ENCODE measurements at places on chromosomes 11 and 22.
A peak's percentile ranks its signal among the peaks of the same experiment; 100 is the strongest.

GRCh38 chr22:24601217-24602104, 1.5 kb upstream of the GGT1 start:
- no peak for DNase-seq

GRCh38 chr11:130161441-130162145, 2.0 kb downstream of the ST14 start:
- DNase-seq, result no peak

DNA sequence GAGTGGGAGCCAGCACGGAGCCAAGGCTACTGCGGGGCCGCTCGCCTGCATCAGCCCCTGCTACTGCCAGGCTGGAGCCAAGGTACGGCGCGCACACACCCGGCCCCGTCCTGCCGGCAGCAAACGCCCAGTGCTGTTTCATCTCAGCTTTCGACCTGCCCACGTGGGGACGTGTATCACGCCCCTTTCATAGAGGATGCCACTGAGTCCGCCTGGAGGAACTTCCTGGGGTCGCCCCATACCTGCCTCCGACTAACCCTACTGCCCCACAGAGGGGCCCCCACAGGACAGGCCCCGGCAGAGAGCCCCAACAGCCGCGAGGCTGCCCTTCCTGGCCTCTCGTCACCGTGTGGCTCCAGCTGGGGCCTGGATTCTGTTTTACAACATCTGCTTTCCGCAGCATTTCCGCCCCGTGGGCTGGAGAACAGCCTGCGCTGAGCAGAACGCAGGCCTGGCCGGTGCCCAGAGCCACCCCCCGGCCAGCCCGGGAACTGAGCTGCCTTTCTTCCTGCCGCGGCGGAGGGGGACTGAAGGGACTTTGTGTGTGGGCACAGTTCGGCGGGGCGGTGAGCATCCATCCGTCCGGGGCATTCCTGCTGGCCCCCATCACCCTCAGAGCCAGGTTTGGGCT, 22.9 kb upstream of the ARHGAP8 start:
- peak; percentile 91 for DNase-seq

DNA sequence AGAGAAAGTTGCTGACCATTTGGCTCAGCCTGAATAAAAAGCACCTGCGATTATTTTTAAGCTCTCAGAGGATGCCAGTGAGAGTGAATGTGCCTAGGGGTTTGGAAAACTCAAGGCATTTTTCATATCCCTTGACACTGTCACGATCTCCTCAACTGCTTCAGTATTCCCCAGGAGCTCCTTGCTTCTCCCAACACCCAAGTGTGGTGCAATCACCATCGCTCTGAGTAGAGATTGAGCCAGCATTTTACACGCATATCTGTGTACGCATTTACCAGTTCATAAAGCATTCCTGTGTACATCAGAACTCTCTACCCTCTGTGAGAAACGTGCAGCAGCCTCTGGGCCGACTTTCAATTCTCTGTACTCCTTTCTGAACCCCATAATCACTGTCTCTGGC, 1.3 kb downstream of the SRRD start:
- no peak for DNase-seq

DNA sequence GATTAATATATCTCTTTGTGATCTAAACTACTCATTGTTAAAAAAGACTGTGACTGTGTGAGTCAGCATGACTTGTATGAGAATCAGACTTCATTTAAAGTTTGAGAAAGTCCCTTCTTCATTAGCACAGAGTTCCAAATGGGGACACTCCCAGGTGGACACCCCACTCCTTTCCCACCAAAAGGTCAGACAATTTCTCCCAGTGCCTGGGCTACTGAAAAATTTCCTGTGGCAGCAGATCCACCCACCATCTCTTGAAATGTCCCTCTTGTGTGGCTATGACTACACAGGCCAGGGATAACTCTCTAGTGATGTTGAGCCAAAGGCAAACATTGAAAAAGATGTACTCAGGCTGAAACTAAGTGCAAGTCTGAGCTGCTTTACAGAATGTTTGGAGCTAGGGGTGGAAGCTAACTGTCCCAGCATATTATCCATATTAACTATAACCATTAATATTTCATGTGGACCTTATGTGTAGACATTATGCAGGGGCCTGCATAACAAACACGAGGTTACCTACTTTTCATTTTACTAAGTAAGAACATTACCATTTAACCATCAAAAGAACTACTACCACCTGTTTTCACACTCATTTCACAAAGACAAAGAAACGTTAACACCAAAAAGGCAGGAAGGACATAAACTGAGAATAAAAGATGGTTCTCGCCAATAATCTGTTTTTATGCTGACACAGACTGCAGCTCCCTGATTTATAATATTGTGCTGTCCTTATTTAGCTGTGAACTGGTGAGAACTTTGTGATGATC, 44.8 kb downstream of the MMP20 start:
- DNase-seq, result no peak

GRCh38 chr22:42608823-42609361, 5.8 kb downstream of the POLDIP3 start:
- DNase-seq, result no peak

- DNase-seq, result no peak
Observed at GRCh38 chr11:36394056-36394455, 98.0 kb downstream of the PRR5L start.

DNA sequence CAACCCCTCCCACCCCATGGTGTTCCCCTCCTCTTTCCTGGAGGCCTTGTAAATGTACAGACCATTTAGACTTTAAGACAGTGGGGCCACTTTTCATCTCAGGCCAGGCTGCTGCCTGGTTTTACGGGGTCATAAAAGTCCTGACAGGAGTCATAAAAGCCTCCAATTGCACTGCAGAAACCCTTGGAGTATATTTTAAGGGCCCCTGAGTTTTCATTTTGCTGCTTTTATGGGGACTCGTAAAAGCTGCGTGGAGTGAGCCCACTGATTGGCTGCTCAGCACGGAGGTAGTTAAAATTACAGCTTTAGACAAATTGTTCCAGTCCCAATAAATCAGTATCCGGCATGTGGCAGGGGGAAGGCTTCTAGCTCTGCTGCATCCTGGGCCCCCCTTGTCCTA, 627.6 kb downstream of the NTM start:
- no peak for DNase-seq

GRCh38 chr22:38240734-38241252, 32.0 kb downstream of the TMEM184B start:
- DNase-seq, result peak; percentile 67

- DNase-seq, result no peak
Observed at GRCh38 chr11:86205421-86206336, 38.9 kb upstream of the EED start.

DNA sequence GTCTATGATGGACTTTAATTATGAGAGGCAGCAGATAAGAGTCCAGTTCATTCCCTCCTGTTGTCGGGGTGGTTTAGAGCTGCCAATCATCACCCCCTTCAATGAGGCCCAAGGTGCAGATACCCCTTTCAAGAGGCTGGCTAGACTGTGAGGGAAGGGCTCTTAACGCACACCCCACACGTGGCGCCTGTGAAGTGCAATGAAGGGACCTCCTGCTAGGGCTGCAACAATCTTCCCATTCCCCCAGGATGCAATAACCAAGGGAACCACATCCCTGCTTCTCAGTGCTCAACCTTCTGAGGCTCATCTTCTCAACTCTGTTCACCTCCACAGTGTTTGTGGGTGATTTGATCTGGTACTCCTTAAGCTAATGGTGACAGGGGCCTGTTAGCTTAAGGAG, 19.0 kb downstream of the TENM4 start:
- DNase-seq, result no peak

- DNase-seq, result no peak
Observed at GRCh38 chr22:17562906-17563870, at the start of gene SLC25A18. Gene SLC25A18, plus strand, starts transcription at chr22:17563498. Its CDS starts 16,447 bp downstream, at chr22:17579945.

DNA sequence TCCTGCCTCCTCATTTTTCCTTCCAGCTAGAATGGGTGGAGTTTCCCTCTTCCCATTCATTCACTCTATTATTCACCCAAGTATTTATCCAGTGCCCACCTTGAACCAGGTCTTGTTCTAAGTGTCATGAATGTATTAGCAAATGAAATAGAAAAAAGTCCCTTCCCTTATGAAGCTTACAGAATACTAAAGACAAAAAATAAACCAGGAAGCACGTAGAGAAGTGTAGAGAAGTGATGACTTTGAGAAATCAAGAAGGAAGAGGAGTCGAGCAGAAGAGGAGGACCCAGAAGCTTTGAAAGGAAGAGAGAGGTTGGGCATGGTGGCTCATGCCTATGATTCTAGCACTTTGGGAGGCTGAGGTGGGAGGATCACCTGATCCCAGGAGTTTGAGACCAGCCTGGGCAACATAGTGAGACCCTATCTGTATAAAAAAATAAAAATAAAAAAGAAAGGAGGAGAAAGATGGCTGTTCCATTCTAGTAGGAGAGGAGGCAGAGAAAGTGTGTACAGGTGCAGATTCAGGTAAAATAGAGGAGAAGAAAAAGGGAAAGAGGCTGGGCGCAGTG, 17.1 kb upstream of the SYVN1 start:
- DNase-seq, result no peak

DNA sequence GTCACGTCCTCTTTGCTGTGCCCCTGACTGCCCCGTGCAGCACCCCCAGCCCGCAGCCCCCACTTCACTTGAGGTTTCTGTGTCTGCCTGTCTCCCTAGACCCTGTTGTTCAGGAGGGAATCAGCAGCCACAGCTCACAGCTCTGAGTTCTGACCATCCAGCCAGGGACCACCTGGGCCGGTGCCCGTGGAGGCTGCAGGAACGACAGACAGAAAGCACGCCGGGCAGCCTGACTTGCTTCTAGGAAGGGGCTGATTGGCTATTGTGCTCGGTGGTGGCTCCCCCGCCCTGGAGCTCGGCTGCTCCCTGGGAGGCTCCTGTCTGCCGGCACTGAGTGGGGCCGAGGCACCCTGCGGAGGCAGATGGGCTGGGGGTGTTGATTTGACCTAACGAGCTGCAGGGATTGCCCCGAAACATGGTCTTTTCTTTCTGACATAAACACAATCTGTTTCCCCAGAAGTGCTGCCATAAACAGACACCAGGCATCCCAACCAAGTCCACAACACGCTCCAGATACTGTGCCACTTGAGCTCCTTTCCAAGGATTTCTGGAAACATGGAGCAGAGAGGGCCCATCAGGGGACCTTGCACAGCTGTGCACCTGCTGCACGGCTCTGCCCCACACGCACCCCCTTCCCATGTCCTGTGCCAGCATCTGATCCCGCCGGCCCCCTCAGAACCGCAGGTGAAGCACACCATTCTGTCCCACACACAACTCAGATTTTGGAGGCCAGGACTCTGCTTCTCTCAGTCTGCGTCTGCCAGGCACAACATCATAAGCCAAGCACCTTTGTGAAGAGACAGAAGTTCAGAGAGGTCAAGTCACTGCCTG, 855.9 kb downstream of the TBC1D22A start:
- DNase-seq, result no peak

DNA sequence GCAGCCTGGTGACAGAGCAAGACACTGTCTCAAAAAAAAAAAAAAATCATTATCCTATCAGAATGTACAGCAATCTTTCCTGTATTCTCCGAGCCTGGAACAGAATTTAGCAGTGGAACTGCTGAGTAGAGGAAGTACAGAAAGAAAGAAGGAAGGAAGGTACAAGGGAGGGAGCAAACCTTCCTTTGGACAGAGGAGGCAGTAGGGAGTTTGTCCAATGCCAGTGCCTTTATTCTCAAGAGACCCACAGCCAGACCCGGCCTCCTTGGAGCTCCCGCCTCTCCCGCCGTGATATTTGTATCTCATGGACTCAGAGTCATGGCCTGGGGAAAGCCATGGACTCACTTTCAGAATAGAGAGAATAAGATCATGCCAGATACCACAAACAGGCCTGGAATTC, 37.7 kb upstream of the LRRC55 start:
- no peak for DNase-seq

DNA sequence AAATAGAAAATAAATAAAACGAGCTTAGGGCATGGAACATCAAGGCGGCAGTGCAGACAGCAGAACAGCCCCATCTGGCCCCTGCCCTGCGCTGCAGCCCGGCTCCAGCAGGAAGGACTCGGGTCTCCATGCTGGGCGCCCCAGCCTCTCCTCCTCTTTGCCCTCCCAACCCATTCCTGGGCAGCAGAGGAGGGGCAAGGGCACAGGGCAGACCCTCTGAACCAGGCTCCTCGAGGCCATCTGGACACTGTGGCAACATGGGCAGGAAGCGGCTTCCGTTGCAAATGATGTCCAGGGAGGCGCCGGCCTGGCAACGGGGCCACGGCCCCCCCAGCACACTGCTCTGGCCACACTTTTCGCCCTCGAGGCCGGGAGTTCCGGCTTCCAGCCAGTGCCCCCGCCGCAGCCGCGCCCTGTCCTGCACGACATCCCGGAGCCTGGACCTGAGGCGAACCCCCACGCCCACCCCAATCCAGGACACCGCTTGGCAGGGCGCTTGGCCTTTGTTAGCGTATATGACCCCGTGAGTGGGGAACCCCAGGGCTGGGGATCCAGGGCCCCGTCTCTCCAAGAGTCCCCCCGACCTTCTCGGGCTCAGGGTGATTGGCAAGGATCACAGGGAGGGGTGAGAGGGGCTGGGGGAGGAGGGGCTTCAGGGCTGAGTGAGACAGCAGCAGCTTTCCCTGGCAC, 192.1 kb downstream of the IGLL1 start:
- no peak for DNase-seq

DNA sequence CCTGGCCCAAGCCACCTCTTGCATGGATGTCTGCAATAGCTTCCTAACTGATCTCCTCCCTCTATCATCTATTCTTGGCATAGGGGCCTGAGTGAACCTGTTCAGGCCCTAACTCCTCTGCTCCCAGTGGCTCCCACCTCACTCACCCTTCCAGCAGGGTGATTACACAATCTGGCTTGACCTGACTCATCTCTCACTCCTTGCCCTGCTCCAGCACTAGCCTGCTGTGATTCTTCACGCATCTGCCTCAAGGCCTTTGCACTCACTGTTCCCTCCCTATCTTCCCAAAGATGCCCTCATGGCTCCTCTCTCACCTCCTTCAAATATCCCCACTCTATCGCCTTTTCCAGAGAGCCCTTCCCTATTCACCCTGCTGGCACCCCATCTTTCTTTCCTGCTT, 10.5 kb downstream of the SCN4B start:
- no peak for DNase-seq

GRCh38 chr22:38310518-38311322, 6.5 kb downstream of the CSNK1E start:
- DNase-seq, result no peak

DNA sequence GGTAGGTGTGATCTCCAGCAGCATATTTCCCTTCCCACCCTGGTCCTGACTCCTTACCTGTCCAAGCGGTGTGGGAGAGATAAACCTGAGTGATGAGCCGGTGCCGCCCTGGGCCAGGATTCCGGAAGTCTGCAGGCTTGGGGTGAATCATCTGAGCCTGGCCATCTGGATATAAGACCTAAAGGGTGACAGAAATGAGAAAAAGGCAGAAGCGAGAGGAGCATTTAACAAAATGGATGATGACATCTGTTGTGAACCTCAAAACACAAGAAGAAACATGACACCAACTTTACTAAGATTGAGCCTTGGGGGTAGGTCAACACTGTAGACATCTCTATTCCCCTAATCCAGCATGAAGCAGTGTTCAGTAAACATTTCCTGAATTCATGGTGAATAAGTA, 62.8 kb downstream of the AAMDC start:
- DNase-seq, result no peak

DNA sequence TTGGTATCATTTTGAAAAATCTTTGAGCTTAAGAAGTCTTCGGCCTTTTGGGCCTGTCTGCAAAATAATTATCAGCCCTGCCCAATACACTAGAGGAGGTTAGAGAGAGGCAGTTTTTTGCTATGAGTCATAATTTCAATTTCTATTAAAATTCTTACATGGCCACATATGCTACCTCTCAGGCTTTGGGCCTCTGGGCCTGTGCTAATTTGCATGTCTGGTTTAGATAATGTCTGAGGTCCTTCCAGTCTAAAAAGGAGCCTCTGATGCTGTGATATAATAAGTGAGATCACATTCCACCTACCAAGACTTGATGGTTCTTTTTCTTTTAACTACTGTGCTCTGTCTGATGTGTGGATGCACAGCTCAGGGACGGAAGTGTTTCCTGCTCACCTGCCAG, 70.8 kb downstream of the KCNJ1 start:
- no peak for DNase-seq

- no peak for DNase-seq
Observed at GRCh38 chr11:106014620-106015019, 7.4 kb downstream of the MSANTD4 start.

All from right forelimb (tissue), 1 donor.